Cardiac fibroblast (primary cell): ENCODE measurements at places on chromosomes 5 and 9.
A peak's percentile ranks its signal among the peaks of the same experiment; 100 is the strongest.

GRCh38 chr9:36798350-36799065 is 225.8 kb downstream of the MELK start:
- no peak for DNase-seq

- no peak for DNase-seq
These were observed 166.6 kb downstream of the FANCC start for GRCh38 chr9:95150903-95151302.

GRCh38 chr5:159096243-159096923 is 3.3 kb downstream of the EBF1 start:
- DNase-seq, result peak; percentile 59

DNA sequence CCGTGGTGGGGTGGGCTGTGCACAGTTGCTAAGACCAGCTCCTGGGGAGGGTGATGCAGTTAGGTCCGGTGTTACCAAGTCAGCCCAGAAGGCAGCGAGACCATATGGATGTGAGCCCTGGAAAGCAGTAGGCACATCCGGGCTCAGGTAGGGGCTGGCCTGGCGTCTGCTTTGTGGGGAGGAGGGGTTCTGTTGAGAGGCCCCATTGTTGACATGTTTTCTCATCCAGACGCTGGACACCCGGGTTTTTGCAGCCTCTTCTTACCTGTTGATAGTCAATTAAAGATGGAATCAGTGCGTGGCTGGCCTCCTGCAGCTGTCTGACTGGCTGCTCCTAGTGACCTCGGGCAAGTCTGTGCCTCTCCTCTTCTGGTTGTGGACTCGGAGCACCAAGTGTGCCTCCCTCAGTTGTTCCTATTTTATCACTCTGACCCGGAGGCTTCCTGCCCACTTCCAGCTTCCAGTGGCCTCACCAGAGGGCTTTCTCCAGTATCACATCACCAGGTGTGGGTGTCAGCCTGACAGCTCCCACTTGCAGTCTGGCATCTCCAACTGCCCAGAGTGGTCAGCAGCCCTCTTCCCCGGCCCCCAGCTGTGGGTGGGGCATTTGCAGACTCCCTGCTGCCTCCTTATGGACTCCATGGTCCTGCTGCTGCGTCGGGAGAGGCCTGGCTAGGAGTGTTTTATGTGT is 90.8 kb downstream of the EHMT1 start:
- DNase-seq, result no peak

DNA sequence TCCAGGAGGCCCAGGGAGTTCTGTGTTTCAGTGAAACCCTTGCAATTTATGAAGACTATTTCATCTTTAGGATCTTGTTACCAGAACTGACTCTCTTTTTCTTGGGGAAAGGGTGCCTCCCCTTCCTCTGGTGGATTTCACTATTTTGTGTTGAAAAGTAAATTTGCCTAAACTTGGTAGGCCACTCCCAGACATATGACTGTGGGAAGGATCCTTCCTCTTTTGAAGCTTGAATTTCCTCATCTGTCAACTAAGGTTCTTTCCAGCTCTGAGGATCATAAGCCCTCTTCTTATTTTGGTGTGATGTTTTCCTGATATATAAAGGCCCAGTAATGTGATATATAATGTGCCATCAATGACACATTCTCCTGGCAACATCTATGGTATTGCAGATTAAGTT is 59.1 kb upstream of the ZFAND5 start:
- DNase-seq, result no peak

GRCh38 chr5:34507933-34508332 is 148.2 kb upstream of the RAI14 start:
- DNase-seq, result no peak

- DNase-seq, result peak; percentile 70
These were observed 7.7 kb upstream of the SKP1 start for GRCh38 chr5:134184155-134185135.

DNA sequence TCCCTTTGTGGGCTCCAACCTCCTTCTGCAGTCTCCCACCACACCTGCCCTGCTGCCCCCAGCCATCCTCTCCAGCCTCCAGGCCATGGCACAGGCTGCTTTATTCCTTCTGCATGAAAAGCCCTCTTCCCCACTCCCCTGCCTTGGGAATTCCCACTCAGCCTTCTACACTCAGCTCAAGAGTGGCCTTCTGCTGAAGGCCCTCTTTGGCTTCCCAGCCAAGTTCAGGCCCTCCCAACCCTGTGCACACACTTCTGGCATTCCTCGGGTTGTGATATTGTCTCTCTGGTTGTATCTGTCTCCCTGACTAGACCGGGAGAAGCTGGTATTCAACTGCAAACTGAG is 5.7 kb downstream of the SHB start:
- DNase-seq, result no peak

GRCh38 chr5:117103703-117104102 is 529.1 kb upstream of the SEMA6A start:
- no peak for DNase-seq

DNA sequence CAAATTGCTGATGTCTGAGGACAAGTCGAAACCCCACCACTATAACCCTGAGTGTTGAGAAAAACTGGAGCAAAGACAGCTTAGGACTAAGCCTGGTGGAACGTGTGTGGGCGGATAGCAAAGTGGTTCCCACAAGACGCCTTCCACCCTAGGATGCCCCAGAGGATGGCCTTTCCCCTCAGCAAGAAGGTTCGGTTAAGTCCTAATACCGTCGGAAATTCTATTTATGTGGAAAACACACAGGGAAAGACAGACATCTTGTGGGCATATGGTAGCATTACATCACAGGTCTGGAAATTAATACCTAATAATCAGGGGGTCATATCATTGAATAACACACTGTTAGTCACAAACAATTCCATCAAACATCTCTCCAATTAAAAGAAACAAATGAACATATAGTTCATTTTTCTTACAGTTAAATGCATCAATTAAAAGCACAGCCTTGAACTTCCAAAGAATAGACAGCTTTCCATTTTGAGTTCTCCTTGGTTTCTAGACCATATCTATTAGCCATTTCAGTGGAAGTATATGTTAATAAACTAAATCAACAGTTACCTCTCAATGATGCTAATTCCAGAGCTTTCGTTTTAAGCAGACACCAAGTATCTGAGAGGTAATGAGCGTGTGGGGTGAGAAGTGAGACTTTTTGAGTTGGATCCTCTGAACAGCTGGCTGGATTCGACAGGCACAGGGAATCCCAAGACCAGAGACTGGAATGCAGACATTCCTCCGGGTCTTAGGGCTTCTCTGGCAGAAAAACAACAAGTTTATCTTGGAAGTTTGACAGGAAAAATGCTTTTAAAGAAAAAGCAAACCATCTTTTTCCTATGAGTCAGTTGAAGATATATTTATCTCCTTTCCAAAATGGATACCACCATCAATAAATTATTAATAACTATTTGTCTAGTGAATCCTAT is 2.9 kb upstream of the ICE1 start:
- peak; percentile 77 for DNase-seq

- no peak for DNase-seq
These were observed 52.4 kb upstream of the SHISAL2B start for GRCh38 chr5:64637837-64638443.

DNA sequence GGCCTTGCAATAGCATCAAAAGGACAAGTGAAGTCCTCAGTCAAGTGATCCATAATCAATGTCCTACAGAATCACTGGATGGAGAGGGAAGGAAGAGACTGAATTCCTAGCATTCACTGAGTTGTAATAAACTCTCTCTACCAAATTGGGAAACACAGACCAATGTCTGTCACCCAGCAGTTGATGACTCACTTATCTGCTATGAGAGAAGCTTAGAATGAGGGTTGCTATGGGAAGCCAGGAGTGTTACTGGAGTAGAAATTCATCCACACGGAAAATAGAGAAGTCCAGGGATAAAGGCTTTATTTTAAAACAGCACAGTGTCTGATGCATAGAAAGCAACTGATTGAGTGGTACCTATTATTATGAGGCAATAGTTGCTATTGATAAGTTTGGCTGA is 407.4 kb downstream of the BRINP1 start:
- DNase-seq, result peak; percentile 9

- DNase-seq, result no peak
These were observed 82.4 kb upstream of the MIER3 start for GRCh38 chr5:57034201-57034916.

DNA sequence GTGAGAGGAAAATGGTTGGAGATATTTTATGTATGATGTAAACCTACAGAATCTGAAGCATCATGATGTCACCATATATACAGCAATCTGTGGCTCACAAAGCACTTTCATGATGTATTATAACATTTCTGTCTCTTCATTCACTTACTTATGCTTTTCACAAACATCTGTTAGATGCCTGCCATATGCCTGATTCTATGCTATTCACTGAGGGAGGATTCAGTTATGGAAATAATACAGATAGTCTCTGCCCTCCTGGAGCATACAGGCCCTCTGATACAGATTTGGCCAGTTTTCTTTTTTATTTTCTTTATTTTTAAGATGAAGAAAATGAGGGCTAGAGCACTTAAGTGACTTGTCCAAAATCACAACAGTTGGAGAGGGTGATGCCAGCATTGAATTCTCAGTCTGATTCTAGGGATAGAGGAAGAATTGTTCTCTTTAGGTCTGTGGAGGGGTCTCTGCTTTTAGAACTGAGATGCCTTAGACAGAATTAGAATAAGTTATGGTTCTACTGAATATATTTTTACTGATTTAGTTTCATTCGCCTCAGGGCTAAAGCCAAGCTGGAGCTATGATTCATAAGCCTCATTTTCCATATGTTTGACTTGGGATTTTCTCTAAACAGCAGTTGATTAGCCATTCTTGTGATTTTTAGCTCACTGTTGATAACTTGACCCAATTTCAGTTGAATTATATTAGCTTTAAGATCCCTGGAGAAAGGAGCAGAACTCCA is 636.4 kb downstream of the PRELID2 start:
- no peak for DNase-seq

GRCh38 chr5:347712-348284 is 26.3 kb downstream of the AHRR start:
- no peak for DNase-seq

DNA sequence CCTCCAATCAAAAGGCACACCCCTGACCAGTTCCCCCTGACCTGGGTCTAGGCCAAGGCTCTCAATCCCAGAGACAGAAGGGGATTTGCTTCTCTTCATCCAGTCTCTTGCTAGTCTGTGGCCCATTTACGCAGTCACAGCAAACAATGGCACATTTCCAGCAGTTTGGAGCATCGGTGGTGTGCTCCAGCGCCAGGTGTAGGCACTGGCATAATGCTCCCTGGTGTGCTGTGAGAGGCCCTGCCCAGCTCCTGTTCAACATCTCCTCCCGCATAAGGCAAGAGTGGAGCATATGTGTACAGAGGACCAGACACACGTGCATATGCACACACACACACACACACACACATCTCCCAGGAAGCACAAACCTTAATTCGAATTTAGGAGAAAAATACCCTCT is 79.5 kb upstream of the ERCC6L2 start:
- DNase-seq, result no peak

- no peak for DNase-seq
These were observed 26.3 kb upstream of the CORO2A start for GRCh38 chr9:98218562-98219363.

DNA sequence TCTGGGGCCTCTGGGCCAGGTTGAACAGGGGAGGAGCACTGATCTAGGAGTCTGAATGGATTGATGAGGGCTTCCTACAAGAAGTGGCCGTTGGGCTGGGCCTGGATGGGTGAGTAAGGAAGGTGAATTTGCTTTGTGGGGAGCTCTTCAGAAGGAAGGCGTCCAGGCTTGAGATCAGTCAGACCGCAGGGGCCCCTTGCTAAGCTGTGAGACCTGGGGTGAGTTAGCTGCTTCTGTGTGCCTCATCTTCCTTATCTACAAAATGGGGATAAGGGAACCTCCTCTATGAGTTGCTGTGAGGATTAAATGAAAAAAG is 1.1 kb upstream of the SYNPO start:
- DNase-seq, result no peak

- DNase-seq, result peak; percentile 78
These were observed 280.1 kb upstream of the DMRT1 start for GRCh38 chr9:561427-561826.

DNA sequence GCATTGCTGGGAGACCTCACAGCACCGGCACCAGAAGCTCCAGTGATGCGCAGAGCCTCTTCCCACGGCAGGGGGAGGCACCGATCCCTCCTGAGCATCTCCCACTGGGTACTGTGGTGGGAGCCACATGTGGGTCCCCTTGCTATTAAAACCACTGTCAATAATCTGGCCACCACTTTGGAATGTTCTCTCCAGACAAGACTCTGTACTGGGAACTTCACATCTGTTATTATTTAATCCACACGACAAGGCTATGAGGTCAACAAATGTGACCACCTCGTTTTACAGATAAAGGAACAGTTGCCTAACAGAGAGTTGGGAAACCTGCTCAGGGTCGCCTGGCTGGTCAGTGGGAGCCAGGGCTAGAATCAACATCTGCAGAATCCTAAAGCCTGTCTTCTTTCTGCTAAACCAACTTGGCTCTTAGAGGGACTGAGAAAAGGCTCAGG is 72.7 kb downstream of the EPB41L4B start:
- DNase-seq, result peak; percentile 21

DNA sequence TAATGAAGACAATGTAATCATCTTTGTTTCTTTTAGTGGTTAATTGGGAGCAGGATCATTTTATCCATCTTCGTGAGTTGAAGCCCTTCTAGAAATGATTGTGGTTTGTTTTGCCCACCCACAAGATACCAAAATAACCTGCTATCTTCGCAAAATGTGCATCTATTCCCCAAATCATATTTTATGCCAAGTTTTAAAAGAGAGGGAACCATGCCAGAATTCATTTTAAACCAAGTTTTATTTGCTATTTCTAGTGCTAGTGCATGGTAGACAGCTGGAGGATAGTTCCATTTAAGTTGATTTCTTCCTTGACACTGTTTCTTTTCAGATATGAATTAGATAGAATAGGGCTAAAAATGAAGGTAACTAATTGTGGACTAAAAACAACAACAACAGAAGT is 104.2 kb downstream of the RAB3C start:
- no peak for DNase-seq

DNA sequence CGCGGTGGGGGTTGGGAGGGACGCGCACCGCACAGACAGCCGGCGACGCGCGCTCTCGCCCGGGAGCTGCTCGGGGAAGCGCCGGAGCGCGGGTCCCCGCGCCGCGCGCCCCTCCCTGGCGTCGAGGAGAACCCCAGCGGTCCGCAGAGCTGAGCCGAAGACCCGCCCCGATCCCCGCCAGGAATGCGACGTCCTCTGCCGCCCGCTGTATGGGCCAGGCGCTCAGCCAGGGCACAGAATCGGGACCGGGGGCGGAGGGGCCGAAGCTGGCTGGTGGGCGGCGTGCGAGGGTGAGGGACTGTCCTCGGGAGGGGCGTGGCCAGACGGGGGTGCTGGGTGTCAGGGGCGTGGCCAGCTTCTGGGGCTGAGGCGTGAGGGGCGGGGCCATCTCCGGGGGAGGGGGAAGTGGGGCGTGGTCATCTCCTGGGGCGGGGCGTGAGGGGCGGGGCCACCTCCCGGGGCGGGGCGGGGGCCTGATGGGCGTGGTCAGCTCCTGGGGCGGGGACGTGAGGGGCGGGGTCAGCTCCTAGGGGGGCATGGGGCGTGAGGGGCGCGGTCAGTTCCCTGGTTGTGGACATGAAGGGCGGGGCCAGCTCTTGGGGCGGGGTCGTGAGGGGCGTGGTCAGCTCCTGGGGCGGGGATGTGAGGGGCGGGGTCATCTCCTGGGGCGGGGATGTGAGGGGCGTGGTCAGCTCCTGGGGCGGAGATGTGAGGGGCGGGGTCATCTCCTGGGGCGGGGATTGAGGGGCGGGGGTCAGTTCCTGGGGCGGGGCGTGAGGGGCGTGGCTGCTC is 965 bp downstream of the PTGDS start:
- DNase-seq, result peak; percentile 52
